Endothelial cell of umbilical vein (primary cell): ENCODE measurements at places on chromosomes 16 and 17. TPM values are rescaled to one million over a fixed set of nuclear protein-coding genes. Genes with fewer than 3 reads are reported as not detected.
A peak's percentile ranks its signal among the peaks of the same experiment; 100 is the strongest.

DNA sequence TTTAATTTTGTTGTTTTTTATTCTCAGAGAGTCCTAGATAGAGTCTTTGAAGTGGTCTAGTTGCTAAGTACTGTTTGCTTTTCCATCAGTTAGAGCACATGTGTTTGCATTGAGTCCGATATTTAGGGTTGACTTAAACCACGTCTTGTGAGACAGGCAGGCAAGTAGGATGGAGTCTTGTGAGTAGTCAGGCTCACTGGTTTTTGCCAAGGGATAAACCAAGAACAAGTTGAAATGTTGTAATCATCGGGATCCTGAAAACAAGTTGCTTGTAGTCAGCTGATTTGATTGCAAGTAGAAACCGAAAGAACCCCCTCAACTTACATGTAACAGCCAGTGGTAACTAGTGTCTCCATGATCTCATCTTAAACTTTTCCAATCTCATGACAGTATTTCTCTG, 17.2 kb downstream of the ATP6V0A1 start:
- H3K4me1 ChIP-seq, result no peaks in the 10 kb centered on the region
- no peak overlapping the region for H3K4me3 ChIP-seq
- H3K36me3 ChIP-seq, result peaks cover 2% of the 10 kb centered on the region
- no peak overlapping the region for H3K27ac ChIP-seq
- H3K27me3 ChIP-seq, result no peaks in the 10 kb centered on the region

GRCh38 chr16:11232852-11233726, 22.9 kb downstream of the SOCS1 start:
- no peaks in the 10 kb centered on the region for H3K27me3 ChIP-seq
- H3K36me3 ChIP-seq, result no peaks in the 10 kb centered on the region
- no peak for DNase-seq
- no peaks in the 10 kb centered on the region for H3K4me1 ChIP-seq
- H3K27ac ChIP-seq, result no peak overlapping the region
- no peak overlapping the region for H3K4me3 ChIP-seq

- no peaks in the 10 kb centered on the region for H3K4me1 ChIP-seq
- no peak for DNase-seq
- no peaks in the 10 kb centered on the region for H3K36me3 ChIP-seq
These were observed 66.8 kb downstream of the RTN4RL1 start for GRCh38 chr17:1958134-1958881.

GRCh38 chr17:60832151-60832585, 154.5 kb downstream of the BCAS3 start:
- H3K27ac ChIP-seq, result no peak overlapping the region
- H3K27me3 ChIP-seq, result no peaks in the 10 kb centered on the region
- H3K36me3 ChIP-seq, result no peaks in the 10 kb centered on the region

- no peaks in the 10 kb centered on the region for H3K27me3 ChIP-seq
- H3K4me1 ChIP-seq, result no peaks in the 10 kb centered on the region
- no peak overlapping the region for H3K4me3 ChIP-seq
- H3K36me3 ChIP-seq, result peaks cover 8% of the 10 kb centered on the region
- H3K27ac ChIP-seq, result no peak overlapping the region
- no peak for DNase-seq
These were observed 15.6 kb downstream of the CAMKK1 start for GRCh38 chr17:3877220-3877619.

DNA sequence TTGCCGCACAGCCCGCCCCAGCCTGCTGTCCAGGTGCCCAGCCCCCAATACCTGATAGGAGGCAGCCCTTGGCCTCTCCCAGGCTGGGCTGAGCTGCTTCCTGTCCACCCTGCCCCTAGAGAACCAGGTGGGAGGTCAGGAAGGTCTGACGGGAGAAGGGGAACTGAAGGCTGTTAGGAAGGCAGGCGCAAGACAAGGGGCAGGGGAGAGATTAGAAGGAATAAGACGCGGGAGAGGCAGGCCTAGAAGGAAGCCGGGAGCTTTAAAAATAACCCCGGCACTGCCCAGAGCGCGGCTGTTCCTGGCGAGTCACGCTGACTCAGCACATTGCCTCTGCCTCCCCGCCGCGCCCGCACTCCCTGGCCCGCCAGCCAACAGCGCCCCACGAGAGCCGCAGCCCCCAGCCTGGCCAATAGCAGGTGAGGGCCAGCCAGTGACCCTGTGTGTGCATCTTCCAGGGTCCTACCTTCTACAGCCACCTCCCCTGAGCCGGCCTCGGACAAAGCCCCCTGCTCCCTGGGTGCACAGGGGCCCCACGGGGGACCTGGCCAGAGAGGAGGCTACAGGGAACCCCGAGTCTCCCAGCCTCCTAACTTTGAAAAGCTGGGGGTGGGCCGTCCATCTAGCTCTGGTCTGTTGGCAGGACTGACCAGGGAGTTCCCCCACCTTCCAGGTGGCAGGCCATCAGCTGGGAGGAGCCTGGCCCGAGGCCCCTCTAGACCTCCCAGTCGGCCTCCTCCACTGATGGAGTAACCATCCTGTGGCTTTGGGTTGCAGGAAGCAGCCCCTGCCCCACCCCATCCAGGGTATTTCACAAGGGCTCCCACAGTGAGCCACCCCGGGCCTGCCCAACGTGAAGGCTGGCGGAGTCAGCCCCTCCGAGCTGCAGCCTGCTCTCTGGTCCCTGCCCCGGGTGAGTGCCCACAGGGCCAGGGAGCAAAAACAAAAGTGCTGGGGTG, 4.0 kb downstream of the MAFG start:
- H3K36me3 ChIP-seq, result no peaks in the 10 kb centered on the region
- peak overlapping the region; percentile 53 for H3K27ac ChIP-seq

Gene NOS2
- not detected in 2 replicates for total RNA-seq

Gene DNAH9
- not detected in 2 replicates for total RNA-seq

Gene ARL17B
- total RNA-seq, result 12.2 and 13.9 TPM in 2 replicates
